Hematopoietic multipotent progenitor cell treated with erythropoietin and hydrocortisone succinate and interleukin-3 and kit ligand, for 4 days (in vitro differentiated cells): ENCODE measurements at places on chromosomes 4 and X.
A peak's percentile ranks its signal among the peaks of the same experiment; 100 is the strongest.

- peak; percentile 43 for DNase-seq
Measured at GRCh38 chr4:20359692-20360091, 108.0 kb downstream of the SLIT2 start.

DNA sequence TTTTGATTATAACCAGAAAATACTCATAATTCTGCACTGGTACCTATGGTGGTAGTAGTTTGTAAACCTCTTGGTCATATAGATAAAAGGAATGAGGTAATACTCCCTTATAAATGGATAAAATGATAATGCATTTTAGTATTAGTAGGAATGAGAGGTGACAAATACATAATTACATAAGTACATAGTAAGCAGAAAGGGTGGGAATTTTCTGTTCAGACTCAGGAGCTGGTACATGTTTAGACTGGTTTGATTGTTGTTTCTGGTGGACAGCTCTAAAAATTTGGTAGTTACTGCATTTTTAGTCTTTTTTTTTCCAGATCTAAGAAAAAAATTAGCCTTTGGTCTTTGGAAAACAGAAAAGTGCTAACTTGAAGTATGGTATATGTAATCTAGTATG is 70.4 kb upstream of the AGA start:
- DNase-seq: no peak

GRCh38 chrX:94961730-94962129 is 1287.7 kb downstream of the FAM133A start:
- DNase-seq: no peak

- no peak for DNase-seq
Measured at GRCh38 chr4:86890790-86891189, 1.4 kb downstream of the C4orf36 start.

DNA sequence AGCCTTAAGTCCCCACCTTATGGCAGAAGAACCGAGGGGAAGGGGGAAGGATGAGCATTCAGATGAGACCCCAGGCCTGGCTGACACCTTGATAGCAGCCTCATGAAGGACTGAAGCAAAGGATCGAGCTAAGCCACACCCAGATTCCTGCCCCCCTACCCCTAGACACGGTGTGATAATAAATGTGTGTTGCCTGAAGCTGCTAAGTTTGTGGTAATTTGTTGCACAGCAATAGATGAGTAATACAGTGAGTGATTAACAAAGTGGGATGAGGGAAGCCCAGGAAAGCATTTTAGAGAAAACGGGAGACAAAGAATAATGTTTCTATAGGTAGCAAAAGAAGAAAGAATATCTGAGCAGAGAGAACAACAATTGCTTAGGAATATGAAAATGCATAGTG is 404.2 kb downstream of the MID1IP1 start:
- no peak for DNase-seq

- no peak for DNase-seq
Measured at GRCh38 chr4:2286904-2287593, 25.1 kb upstream of the MXD4 start.

DNA sequence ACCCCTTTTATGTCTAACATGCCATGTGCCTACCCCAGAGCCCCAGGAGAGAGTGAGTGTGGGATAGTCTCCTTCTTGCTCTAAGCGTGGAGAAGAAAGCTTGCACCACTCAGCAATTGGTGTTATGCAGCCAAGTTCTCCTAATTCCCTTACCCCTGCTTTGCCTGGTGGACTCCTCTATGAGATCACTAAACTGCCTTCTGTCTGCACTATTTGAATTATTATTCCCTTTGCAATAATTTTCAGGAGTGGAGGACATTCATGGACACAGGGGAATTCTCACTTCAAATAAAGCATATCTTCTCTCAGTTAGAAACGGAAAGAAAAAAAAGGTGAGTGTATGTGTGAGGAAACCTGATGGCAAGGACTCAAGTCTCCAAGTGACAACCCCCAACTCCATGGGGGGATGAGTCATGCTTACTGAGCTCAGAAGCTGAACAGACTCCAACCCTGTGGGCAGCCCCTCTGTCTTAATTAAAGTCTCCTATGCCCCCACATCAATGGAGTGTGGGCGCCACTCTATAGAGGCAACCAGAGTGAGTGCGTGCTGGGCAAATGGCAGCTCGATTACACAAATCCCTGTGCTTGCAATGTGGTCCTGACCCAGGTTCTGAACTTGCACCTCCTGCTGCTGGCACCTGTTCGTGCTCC is 381.9 kb downstream of the RAB28 start:
- no peak for DNase-seq

DNA sequence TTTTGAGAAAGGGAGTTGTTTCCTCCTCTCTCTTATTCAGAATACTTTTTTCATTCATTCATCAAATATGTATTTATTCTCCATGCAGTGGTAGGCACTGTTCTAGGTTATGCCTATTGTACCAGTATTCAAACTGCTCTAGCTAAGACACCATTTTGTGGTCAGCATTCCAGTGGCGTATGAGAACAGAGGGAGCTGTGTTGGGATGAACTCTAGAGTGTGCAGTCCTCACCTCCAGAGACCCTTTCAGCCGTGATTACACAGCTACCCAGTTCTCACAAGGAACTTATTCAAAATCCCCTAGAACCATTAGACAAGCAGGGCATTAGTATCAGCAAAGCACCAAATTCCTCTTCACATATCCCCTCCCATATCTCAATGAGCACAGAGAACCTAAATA is 4.2 kb downstream of the TLR1 start:
- DNase-seq: no peak

DNA sequence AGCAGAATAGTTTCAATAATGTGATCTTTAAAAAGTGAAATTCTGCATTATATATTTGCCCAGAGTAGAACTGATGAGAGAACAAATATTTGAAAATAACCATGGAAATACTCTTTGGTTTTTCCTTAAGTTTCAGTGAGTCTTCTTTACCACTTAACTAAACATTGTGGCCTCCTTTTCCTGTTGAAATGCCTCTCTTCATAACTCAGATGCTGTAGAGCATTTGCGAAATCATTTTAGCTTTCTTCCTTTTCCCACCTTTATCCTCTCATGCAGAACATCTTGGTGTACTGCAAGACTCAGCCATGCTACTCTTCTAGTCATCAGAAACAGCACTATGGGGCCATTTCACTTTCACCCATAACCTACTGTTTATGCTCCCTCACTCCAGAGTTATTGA is 48.2 kb downstream of the CASK start:
- DNase-seq: no peak

DNA sequence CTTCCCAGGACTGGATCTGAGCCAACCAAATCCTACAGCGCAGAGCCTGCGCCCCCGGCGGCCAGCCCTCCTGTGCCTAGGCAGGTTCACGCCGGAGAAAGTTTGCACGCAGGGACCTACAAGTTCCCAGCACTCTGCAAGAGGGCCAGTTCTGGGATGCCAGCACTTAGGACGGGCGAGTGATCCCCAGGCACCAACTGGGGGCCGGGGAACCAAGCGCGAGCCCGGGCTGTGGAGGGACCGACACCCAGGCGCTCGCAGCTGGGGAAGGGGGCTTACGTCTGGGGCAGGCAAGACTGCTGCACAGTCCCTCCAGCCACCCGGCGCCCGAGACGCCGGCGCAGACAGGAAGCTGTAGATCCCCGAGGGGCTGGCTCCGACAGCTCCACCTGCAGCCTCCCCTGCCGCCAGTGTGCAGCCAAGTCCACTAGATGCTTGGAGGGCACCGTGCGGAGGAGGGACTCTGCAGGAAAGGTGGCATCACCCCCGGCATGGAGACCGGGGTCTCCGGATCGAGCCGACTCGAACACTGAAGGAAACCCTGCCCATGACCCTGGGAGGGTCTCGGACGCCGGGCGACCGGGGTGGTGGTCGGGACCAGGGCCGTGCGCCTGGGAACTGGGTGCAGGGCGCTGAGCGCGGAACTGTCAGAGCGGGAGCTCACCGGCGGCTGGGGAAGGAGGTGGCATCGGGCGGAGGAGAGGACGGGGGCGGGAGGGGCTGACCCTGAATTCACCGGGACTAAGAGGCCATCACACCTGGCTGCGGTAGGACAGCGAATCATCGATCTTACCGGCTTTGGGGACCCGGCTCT is 566 bp downstream of the CORIN start:
- peak; percentile 58 for DNase-seq

DNA sequence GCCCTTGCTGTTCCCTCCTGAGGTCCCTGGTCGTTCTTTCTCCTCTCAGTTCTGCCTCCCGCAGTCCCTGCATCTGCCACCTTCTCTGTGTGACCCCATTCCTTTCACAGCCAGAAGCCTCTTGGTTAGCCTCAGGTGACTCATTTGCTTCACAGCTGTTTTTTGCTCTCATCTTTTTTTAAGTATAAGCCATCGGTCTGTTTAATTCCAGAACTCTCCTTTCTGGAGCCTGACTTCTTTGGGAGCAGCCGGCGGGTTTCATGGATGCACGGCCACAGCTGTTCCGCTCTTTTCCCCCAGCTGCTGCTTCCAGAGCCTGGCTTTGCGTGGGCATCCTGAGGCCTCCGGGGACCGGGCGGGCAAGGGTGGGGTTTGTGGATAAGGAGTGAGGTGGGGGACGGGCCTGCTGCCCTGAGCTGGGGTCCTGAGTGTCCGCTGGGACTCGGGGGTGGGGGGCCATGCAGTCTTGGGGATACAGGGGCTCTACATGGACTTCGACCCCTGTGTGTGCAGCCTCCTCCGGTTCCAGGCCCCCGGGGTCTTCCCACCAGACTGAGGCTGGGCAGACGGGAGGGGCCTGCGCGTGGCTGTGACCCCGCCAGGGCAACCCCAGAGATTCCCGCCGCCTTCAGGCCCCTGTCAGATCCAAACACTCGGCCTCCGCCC is 46.7 kb downstream of the PCGF3 start:
- no peak for DNase-seq

DNA sequence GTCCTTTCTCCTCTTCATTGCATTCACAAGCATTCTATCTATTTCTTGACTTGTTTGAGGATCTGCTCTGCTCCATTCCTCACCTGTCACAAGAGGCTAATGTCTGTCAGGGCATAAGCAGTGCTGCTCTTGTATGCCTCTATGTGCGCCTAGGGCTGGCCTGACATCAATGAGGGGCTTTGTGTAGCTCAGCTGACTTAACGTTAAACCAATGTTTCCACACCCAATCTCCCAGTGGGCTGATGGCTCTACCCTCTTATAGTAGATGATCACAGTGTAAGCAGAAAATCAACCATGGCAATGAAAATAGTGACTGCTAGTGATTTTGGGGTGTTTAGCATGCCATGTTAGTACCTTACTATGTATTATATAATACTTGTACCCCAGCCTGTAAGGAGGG is 139.0 kb downstream of the UNC5C start:
- DNase-seq: no peak

DNA sequence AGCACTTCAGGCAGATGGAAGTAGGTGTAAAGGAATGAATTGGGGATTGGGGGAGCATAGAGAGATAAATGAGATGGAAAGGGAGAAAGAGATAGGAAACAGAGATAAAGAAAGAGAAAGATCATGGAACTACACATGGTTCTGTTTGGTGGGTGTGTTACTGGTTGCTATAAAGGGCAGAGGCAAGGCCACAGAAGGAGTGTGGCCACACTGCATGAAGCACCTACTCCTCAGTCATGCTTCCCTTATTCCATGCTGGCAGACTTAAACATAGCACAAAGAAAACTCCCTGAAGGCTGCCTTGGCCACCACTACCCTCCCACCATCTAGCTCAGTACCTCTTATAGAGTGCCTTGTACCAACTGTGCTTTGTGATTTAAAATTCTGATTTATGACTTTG is 56.9 kb downstream of the OPHN1 start:
- no peak for DNase-seq

DNA sequence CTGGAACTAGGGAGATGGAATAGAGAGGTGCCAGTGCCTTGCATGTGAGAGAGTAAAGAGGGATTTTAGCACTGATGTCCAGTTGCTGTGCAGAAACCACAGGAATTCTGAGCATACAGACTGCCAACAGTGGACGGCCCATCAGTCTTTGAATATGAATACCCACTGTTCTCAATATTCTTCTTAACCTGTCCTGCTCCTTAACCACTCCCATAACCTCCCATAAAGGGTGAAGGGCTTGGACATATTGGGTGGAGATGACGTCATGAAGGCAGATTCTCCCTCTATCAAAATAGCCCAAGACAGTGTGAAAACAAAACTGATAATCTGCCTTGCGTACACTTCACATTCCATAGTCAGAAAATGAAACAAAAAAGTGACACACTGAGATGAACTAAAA is 1313.7 kb upstream of the PABPC4L start:
- DNase-seq: no peak
